Lower lobe of right lung (tissue), 2 donors: ENCODE measurements at places on chromosomes 2 and 18. TPM values are rescaled to one million over a fixed set of nuclear protein-coding genes. Genes with fewer than 3 reads are reported as not detected.
A peak's percentile ranks its signal among the peaks of the same experiment; 100 is the strongest.

GRCh38 chr2:15486770-15487169, 74.4 kb downstream of the NBAS start:
- no peaks in the 10 kb centered on the region for H3K27me3 ChIP-seq
- H3K36me3 ChIP-seq, result peaks cover 56% of the 10 kb centered on the region
- H3K4me3 ChIP-seq, result no peak overlapping the region
- DNase-seq, result no peak

DNA sequence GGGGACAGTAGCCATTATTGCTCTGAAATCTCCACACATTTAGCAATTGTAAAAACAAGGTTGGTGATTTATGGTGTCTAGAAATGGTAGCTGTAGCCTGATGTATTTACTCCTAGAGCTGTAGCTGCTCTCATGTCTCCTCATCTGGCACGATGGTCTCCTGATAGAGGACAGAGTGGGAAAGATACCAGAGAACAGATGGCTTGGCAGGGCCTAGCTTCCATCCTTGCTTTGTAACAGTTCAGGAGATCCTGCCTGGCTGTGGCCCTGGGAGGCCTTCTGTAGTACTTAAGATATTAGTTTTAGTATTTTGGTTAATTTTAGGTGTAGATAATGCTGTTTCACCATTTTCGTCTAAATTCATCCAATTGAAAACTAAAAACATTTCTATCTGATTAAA, 6.7 kb downstream of the ATG16L1 start:
- no peak for DNase-seq
- H3K4me3 ChIP-seq, result no peak overlapping the region
- H3K27ac ChIP-seq, result no peak overlapping the region
- peaks cover 95% of the 10 kb centered on the region for H3K36me3 ChIP-seq
- peaks cover 22% of the 10 kb centered on the region for H3K4me1 ChIP-seq

- no peak overlapping the region for H3K4me3 ChIP-seq
- no peaks in the 10 kb centered on the region for H3K27me3 ChIP-seq
- DNase-seq, result no peak
- H3K27ac ChIP-seq, result no peak overlapping the region
Measured at GRCh38 chr18:39434223-39434920, 1868.8 kb upstream of the CELF4 start.

DNA sequence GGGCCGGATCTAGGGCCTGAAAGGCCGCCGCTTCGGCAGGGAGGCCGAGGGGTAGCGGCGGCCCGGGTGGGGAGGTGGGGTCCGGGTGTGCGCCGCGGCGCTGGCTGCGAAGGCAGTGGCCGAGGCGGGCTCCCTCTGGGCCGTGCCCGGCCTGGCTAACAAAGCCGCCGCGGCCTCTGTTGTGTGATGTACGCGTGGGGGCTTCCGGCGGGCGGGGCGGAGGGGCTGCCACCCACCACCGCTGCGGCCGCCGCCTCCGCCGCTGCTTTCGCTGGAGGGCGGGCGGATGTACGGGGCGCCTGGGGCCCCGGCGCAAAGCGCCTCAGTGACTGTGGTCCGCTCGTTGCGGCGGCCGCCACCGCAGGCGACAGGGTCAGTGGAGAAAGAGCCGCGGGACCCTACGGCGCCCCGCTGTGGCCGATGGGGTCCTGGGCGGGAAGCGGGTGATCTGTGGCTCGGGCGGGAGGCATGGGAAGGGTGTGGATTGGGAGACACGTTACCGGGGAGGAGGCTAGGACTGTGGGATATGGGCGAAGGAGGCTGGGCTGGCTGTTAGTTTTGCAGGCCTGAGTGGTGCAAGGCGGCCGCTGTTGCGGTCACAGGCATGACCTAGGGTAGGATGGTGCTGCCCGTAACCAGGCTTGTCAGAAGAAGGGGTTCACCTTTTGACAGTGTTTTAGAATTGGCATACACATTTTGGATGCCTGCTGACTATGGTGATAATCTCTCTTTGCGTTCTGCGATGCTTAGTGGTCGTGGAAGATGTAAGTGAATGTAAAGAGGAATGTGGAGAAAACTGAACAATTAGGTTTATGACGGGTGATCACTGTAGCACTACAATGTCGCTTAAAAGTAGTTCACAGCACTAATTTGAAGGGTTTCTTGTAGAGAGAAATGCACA, 662 bp downstream of the BZW1 start:
- H3K4me1 ChIP-seq, result peaks cover 41% of the 10 kb centered on the region
- H3K27ac ChIP-seq, result peak overlapping the region; percentile 99
- DNase-seq, result peak; percentile 87

Gene INPP5D
- 32.0 TPM for total RNA-seq

Gene MTIF2
- 25.9 TPM for total RNA-seq

Gene SCG2
- 0.71 TPM for total RNA-seq

Gene GKN2
- 53.3 TPM for total RNA-seq

Gene DAW1
- total RNA-seq, result 4.9 TPM

Gene GRP
- 1.7 TPM for total RNA-seq

Gene PAIP2B
- total RNA-seq, result 7.7 TPM
